ENCODE measurements at places on chromosomes 6 and 20. TPM values are rescaled to one million over a fixed set of nuclear protein-coding genes. Genes with fewer than 3 reads are reported as not detected.

DNA sequence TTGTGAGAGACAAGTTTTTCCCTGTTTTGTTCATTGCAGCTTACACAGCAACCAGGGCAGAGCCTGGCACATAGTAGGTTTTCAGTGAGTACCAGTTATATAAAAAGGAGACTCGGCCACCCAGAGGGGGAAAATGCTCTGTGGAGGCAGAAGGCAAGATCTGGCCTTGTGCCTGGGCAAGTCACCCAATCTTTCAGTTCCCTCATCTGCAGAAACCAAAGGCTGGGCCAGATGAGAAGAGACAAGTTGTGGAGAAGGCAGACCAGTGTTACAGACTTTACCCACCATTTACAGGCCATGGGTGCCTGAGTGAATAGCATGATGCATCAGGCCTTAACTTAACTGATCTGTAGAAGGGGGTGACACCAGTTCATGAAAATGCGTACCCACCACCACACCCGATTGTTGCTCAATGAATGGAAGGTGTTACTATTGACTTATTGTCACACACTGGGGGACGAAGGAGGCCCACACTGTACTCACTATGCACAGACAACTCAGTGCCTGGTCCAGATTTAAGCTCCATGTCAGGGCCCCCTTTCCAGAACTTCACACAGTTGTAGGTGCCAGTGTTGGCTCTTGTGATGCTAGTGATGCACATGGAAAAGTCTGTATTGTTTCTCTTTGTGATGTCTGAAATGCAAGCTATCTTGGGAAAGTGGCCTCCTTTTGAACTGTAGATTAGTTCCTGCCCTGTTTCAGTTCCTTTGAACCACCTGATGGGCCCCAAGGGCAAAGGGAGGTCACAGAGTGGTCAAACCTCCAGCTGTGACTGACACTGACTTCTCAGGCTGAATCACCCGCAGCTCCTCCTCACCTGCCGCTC, 64.3 kb upstream of the SIRPG start:
- H3K36me3 ChIP-seq = peaks cover 3% of the 10 kb centered on the region
- peaks cover 8% of the 10 kb centered on the region for H3K4me1 ChIP-seq
- no peak overlapping the region for H3K27ac ChIP-seq

DNA sequence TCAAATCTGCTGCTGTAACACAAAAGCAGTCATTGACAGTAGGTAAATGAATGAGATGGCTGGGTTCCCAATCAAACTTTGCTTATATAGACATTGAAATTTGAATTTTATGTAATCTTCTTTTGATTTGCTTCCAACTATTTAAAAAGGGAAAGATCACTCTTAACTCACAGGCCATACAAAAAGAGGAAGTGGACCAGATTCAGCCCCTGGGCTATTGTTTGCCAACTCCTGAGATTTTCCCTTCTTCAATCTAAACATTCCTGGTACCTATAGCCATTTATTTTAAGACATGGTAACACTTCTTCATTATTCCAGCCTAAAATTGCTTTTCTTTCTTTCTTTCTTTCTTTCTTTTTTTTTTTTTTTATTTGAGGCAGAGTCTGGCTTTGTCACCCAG, 260.6 kb downstream of the TFAP2A start:
- no peaks in the 10 kb centered on the region for H3K36me3 ChIP-seq
- H3K27me3 ChIP-seq = no peaks in the 10 kb centered on the region
- no peak for DNase-seq
- no peak overlapping the region for H3K4me3 ChIP-seq
- H3K4me1 ChIP-seq = no peaks in the 10 kb centered on the region

GRCh38 chr6:49646942-49647341, 10.3 kb upstream of the RHAG start:
- H3K4me3 ChIP-seq = no peak overlapping the region
- H3K4me1 ChIP-seq = no peaks in the 10 kb centered on the region
- H3K27me3 ChIP-seq = no peaks in the 10 kb centered on the region
- no peak overlapping the region for H3K27ac ChIP-seq
- H3K36me3 ChIP-seq = no peaks in the 10 kb centered on the region

- no peak overlapping the region for H3K4me3 ChIP-seq
- no peaks in the 10 kb centered on the region for H3K27me3 ChIP-seq
- H3K4me1 ChIP-seq = no peaks in the 10 kb centered on the region
- no peak for DNase-seq
- no peak overlapping the region for H3K27ac ChIP-seq
- H3K36me3 ChIP-seq = no peaks in the 10 kb centered on the region
Observed at GRCh38 chr20:11230999-11231398, 557.2 kb upstream of the JAG1 start.

GRCh38 chr6:20630617-20631548, 96.6 kb downstream of the CDKAL1 start:
- no peaks in the 10 kb centered on the region for H3K27me3 ChIP-seq
- no peak overlapping the region for H3K27ac ChIP-seq
- no peak overlapping the region for H3K4me3 ChIP-seq

GRCh38 chr6:29491574-29491973, 3.8 kb upstream of the MAS1L start:
- H3K36me3 ChIP-seq = no peaks in the 10 kb centered on the region
- DNase-seq = no peak
- no peak overlapping the region for H3K4me3 ChIP-seq
- no peaks in the 10 kb centered on the region for H3K4me1 ChIP-seq

DNA sequence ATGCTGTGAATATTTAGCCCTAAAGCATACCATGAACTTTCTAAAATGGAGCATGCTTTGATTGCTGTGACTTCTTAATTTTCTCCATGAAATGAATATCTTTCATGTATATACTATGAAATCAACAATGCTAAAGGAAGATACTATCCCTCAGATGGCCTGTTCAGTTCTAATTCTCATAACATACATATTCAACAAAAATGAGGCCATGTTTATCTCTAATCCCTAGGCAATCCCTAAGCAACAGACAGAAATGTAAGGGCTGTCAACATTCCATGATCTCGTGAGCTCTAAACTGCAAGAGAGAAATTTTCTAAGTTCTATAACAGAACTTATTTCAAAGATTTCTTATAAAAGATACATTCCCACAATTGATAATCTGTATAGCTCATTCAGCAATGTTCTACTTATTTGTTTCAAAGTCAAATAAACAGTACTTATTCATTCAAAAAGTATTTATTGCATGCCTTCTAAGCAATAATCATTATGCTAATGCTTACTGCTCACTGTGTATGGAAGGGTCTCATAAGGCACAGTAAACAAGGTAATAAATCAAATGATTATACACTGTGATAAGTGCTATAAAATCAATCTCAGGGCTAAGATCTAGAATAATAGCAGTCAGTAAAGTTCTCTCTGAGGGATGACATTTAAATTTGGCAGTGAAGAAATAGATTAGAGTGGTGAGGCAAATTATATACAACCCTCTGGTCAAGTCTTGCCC, 492.9 kb downstream of the PHF3 start:
- H3K4me1 ChIP-seq = no peaks in the 10 kb centered on the region
- H3K27ac ChIP-seq = no peak overlapping the region
- no peak for DNase-seq
- no peaks in the 10 kb centered on the region for H3K36me3 ChIP-seq
- H3K27me3 ChIP-seq = no peaks in the 10 kb centered on the region

DNA sequence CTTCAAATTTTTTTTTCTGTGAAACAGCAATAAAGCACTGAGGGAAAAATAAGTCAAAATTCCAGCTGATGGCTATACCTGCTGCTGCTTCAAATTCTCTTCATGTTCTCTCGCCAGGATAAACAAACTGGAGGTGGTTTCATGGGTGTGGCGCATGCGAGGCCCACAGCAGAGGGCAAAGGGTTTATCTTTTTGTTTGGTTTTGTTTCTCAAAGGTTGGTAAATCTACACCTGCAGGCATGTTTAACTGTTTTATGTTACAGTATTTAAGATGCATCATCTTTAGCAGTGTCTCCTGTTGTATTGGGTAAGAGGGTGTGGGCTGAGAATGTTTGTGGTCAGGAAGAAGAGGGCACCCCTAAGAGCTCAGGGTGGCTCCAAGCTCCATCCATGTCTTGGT, 342.2 kb downstream of the CDH26 start:
- no peaks in the 10 kb centered on the region for H3K27me3 ChIP-seq
- H3K27ac ChIP-seq = no peak overlapping the region
- H3K4me3 ChIP-seq = no peak overlapping the region
- H3K4me1 ChIP-seq = peaks cover 4% of the 10 kb centered on the region
- H3K36me3 ChIP-seq = no peaks in the 10 kb centered on the region

GRCh38 chr6:134477991-134478635, 160.2 kb upstream of the SGK1 start:
- H3K36me3 ChIP-seq = no peaks in the 10 kb centered on the region
- no peak overlapping the region for H3K4me3 ChIP-seq
- no peak for DNase-seq
- H3K27ac ChIP-seq = no peak overlapping the region
- H3K27me3 ChIP-seq = no peaks in the 10 kb centered on the region

DNA sequence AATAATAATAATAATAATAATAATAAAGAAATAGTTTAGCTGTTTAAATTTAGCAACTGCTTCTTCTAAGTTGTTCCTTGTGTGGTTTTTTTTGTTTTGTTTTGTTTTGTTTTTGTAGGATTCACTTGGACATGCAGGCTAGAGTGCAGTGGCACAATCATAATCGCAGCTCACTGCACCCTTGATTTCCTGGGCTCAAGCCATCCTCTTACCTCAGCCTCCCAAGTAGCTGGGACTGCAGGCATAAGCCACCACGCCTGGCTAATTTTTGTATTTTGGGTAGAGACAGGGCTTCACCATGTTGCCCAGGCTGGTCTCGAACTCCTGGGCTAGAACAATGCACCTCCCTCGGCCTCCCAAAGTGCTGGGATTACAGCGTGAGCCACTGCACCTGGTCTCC, 15.3 kb upstream of the EYA2 start:
- DNase-seq = no peak
- H3K27me3 ChIP-seq = peaks cover 22% of the 10 kb centered on the region
- no peak overlapping the region for H3K27ac ChIP-seq

- peaks cover 22% of the 10 kb centered on the region for H3K4me1 ChIP-seq
- no peak overlapping the region for H3K27ac ChIP-seq
- no peaks in the 10 kb centered on the region for H3K36me3 ChIP-seq
Observed at GRCh38 chr6:148526145-148526544, 183.5 kb downstream of the SASH1 start.

- no peaks in the 10 kb centered on the region for H3K36me3 ChIP-seq
- H3K27me3 ChIP-seq = peaks cover 2% of the 10 kb centered on the region
- peaks cover 13% of the 10 kb centered on the region for H3K4me1 ChIP-seq
- no peak for DNase-seq
Observed at GRCh38 chr6:146775220-146775619, 176.4 kb downstream of the ADGB start.

GRCh38 chr6:121771937-121772720, 336.7 kb downstream of the GJA1 start:
- H3K27ac ChIP-seq = no peak overlapping the region
- H3K4me3 ChIP-seq = no peak overlapping the region
- H3K4me1 ChIP-seq = peaks cover 3% of the 10 kb centered on the region
- H3K36me3 ChIP-seq = no peaks in the 10 kb centered on the region

DNA sequence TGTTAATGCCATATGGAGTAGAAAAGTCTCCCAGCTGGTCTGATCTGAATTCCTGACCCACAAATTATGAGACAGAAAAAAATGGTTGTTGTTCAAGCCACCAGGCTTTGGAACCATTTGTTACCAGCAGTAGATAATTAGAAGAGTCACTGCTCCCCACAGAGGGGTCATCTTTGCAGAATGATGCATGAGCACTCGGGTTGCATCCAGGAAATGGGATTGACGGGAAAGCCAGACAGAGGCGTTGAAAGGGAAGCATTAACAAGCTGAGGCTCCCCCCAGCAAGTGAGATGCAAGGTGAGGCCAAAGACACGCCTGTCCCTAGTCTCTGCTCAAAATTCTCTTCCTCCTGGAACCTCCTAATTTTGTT, 182.5 kb downstream of the SYNDIG1 start:
- no peak overlapping the region for H3K4me3 ChIP-seq
- no peak overlapping the region for H3K27ac ChIP-seq
- peaks cover 4% of the 10 kb centered on the region for H3K27me3 ChIP-seq

- DNase-seq = no peak
- H3K4me3 ChIP-seq = no peak overlapping the region
- H3K27ac ChIP-seq = no peak overlapping the region
- peaks cover 21% of the 10 kb centered on the region for H3K36me3 ChIP-seq
Observed at GRCh38 chr6:20610636-20611370, 76.5 kb downstream of the CDKAL1 start.

- peaks cover 17% of the 10 kb centered on the region for H3K4me1 ChIP-seq
- DNase-seq = no peak
- no peak overlapping the region for H3K27ac ChIP-seq
- H3K4me3 ChIP-seq = no peak overlapping the region
Observed at GRCh38 chr20:63785691-63786131, 45.4 kb downstream of the ZBTB46 start.

- peaks cover 21% of the 10 kb centered on the region for H3K4me1 ChIP-seq
- H3K36me3 ChIP-seq = no peaks in the 10 kb centered on the region
- DNase-seq = no peak
- no peak overlapping the region for H3K27ac ChIP-seq
Observed at GRCh38 chr6:45187836-45188235, 140.3 kb upstream of the RUNX2 start.

DNA sequence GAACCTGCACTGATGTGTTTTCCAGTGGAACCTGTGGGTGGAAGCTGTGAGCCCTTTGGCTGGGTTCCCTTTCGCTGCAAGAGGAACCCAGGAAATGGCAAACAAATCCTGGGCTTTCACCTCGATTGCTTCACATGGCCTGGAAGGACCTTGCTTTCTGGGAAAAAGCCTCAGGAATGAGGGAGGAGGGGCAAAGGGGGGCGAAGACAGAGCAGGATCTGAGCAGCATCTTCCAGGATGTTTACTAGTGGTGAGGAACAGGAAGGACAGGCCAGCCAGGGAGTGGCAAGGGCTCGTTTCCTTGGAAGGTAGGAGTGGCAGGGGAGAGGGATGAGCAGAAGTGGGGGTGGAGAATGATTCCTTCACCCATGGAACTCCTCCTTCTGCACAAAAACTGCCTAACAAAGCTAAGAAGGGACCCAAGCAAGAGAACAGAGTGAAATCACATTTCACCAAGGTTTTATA, 5.9 kb downstream of the SLC2A10 start:
- H3K4me1 ChIP-seq = no peaks in the 10 kb centered on the region
- H3K4me3 ChIP-seq = no peak overlapping the region
- no peak for DNase-seq
- H3K27me3 ChIP-seq = peaks cover 16% of the 10 kb centered on the region

The NMBR gene
- total RNA-seq = not detected

The OPRM1 gene
- total RNA-seq = not detected

The ULBP1 gene
- total RNA-seq = 2.3 TPM

The RIPPLY2 gene
- total RNA-seq = not detected

The GSTA1 gene
- not detected for total RNA-seq

The HTR1B gene
- total RNA-seq = not detected

The RNF144B gene
- 1.3 TPM for total RNA-seq

The CDH22 gene
- not detected for total RNA-seq

The TAPBP gene
- total RNA-seq = 243 TPM

The KCTD20 gene
- total RNA-seq = 63.6 TPM

The ELOVL2 gene
- total RNA-seq = not detected

The HEBP2 gene
- 69.5 TPM for total RNA-seq

The PFDN4 gene
- total RNA-seq = 30.3 TPM
